ENCODE measurements at places on chromosomes 1 and 21.

DNA sequence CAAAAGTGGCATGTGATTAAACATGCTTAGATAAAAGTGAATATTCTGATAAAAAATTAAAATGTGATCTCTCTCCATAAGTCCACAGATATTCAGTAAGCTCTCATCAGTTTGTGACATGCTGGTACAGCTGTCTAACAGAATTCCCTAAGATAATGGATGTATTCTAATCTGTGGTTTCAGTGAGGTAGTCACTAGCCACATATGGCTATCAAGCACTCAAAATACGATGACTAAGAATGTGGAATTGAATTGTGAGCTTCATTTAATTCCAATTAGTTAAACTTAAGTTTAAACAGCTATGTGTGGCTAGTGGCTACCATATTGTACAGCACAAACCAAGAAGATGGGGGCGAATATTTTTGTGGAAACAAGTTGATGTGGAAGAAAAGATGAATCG is 4.1 kb upstream of the REG4 start:
- DNase-seq: no peak

GRCh38 chr1:198927129-198927528 is 288.3 kb downstream of the PTPRC start:
- no peak for DNase-seq

GRCh38 chr1:64112281-64112680 is 91.1 kb upstream of the UBE2U start:
- no peak for DNase-seq

DNA sequence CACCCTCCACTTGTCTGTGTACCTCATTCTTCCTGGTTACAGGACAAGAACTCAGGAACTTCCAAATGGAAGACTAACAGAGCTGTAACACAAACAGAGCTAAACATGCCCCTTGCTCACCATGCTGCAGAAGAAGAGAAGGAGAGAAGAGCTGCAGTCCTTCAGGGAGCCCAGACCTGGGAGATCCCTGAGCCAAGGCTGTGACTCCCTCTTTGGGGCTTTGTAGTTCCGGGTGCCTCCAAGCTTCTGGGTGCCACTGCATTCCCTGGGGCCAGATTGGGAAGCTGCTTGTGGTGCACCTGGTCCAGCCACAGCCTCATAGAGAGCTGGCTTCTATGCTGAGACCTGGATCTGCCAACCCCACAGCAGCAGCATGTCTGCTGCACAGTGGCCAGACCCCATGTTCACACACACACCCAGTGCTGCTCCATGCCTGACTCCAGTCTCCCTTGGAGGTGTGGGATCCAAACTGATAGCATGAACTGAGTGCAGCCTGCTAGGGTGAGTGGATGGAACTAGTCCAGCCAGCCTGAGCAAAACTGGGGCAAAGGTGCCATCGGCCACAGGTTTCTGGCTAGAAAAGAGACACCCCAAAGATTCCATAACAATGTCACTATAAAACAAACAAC is 263.0 kb upstream of the NRIP1 start:
- no peak for DNase-seq

DNA sequence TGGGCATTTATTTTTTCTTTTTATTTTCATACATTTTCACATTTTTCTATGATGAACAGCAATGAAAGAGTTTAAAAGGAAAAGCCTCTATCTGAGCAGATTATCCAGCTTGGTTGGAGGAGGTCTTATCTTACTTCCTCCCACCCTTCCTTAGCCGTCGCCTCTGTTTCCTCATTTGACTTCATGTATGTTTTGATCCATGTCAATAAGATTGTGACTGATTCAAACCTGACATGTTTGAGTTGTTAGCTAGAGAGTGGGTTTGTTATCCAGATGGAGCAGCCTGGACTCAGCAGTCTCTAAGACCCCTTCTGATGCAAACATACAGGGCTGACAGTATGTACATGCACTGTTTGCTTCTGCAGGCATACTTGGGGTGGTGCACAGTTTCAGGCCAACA is 31.2 kb downstream of the MACO1 start:
- no peak for DNase-seq

GRCh38 chr1:115312742-115313141 is 25.3 kb downstream of the NGF start:
- no peak for DNase-seq

DNA sequence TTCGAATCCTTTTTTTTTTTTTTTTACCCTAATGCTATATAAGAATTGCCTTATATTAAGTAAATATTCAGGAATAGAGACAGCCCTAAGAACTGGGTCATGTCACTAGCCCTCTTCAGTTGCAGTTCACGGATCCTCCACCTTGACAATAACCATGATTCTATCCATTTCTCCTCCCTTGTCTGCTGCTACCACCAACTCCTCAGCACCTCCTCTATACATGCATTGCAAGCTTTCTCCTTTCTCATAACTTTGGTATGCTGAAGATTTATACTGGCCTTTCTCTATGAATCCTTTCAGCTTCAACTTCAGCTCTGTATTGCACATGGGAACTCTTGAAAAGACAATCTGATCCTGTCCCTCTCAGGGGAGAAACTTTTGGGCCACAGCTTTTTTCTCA is 14.3 kb upstream of the DR1 start:
- DNase-seq: no peak

GRCh38 chr1:204882479-204882878 is 11.8 kb downstream of the NFASC start:
- no peak for DNase-seq

DNA sequence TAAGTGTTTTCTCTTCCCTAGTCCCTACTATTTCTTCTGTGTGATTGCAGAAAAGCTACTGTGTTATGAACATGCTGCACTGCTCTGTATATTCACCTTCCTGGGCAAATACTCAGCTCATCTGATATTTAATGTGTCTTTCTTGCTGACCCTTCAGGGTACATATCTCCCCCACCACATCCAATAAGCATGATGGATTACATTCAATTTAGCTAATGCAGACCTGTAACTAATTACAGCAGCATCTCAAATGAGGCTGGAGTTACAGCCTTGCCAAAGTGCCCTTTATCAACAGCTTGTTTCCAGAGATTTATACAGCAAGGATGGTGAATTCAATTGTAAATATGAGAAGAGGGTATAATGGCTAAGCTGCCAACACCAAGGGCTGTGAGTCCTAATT is 144.0 kb downstream of the KCNH1 start:
- no peak for DNase-seq

GRCh38 chr21:39313042-39313570 is 326 bp downstream of the BRWD1 start:
- DNase-seq: no peak

DNA sequence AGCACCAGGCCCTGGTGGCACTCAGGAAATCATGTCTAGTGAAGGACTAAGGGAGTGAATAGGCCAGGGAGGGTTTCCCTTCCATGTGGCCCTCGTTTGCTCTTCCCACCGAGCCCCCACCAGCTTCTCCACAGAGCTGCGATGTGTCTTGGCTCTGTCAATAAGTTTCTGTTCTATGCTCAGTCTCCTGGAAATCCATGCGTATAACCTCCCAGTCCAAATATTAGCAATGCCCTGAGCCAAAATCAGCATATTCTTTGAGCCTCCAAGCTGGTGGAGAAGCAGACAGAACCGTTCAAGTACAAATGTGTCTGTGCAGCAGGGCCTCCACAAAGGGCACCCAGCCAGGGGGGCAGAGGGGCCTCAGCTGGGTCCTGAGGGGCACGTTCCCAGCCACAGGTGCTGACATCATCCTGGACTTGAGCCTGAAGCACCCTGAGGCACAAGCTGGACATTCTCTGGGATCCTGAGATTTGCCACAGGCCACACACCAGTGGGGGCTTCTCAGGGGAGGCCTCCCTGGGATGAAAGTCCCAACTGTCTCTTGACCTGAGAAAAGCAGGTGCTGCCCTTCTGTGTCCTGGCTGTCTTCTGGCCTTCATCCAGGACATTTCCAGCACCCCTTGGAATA is 350.5 kb upstream of the VAMP3 start:
- no peak for DNase-seq

DNA sequence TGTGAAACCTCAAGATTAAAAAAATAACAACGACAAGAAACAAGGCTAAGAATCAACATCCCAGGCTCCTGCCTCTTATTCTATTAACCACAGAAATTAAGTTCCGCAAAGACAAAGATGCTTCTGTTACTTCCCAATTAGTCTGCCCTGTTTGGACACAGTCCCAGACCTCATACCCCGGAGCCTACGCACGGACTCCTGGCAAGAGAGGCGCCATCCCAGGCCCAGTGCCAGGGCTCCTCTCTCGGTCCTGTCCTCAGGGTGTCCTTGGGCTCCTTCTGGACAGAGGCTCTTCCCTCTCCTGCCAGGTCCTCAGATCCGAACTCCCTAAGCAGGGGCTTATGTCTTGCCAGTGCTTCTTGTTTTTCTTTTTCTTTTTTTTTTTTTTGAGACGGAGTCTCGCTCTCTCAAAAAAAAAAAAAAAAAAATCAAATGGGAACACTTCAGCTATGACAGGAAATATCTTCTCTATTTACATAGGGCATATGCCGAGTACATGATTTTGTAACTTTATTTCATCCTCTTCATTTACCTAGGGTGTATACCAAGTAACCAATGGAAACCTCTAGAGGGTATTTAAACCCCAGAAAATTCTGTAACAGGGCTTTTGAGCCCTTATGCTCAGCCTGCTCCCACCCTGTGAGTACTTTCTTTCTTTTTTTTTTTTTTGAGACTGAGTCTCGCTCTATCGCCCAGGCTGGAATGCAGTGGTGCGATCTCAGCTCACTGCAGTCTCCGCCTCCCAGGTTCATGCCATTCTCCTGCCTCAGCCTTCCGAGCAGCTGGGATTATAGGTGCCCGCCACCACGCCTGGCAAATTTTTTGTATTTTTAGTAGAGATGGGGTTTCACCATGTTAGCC is 11.7 kb upstream of the ENO1 start:
- DNase-seq: no peak

- DNase-seq: no peak
These were observed 9.5 kb upstream of the BLACAT1 start for GRCh38 chr1:205465392-205465791.

- DNase-seq: peak; percentile 74
These were observed 660 bp downstream of the GCLM start for GRCh38 chr1:93908394-93909145.

- no peak for DNase-seq
These were observed 132.7 kb downstream of the DMRTB1 start for GRCh38 chr1:53591924-53592323.

DNA sequence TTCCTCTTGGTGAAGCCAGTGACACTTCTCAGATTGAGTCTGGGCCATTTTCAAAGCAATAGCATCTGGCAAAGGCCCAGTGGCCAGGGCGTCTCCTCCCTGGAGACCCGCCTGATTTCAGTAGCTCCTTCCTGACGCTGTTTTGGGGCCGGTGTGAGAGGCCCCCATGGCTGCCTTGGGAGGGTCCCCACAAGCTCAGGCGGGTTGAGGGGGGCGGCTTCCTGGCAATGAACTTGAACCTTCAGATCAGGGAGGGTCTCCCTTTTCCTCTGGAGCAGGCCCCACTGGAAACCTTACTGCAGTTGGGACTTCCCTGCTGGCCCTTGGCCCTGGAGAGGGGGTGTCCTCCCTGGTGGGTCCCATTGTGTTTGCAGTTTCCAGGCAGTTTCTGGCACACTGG is 121.2 kb downstream of the CRYAA start:
- no peak for DNase-seq

DNA sequence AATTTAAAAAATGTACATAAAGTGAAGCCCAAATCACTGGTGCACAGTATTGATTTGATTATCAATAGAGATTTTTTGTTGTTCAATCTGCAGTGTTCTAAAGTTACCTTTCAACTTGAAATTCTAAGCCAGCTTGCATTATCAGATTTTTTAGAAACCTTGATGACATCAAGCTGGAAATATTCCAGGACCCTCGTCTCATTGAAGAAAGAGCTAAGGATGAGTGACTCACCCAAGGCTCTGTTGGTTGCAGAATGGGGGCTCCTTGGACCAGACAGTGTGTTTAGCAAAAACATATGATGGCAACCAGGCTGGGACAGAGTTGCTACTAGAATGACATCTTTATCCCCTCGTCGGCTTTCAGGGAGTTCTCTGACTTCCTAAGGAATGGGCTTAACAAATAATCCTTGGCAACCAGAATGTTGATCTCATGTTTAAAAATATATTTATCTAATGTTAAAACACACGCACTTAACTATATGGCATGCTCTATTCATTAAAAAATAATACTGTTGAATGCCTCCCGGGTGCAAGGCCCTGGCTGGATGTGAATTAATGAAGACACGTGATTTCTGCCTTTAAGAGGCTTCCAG is 79.7 kb downstream of the RUNX3 start:
- no peak for DNase-seq

- DNase-seq: no peak
These were observed 320.4 kb downstream of the RWDD3 start for GRCh38 chr1:95554408-95554807.

DNA sequence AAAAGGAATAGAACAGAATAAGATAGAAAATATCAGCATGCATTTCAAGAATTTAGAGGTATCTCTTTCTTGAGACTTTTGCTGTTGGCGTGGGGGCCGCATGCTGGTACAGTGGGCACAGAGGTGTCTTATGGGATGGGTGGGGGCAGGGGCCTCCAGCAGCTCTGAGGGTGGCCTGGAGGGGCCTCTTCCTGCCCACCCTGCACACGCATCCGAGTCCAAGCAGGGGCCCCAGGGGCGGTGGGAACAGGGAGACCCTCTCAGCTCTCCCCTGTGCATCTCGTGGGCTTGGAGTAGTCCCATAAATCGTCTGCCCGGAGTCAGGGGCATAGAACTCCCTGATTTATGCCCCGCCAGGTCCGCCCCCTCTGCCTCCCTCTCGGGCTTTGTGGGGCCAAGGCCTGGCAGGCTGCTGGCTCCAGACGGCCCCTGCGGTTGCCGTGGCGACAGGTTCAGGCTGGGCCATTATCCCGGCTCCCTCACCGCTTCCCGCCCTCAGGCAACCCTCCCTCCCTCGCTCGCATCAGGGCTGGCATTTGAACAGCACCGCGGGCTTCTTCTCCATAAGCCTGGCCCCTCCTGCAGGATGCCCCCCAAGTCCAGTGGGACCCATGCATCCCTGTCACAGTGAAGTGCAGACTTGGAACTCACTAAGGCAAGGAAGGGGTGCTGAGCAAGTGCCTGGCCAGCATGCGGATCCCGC is 133.2 kb upstream of the ZBTB40 start:
- peak; percentile 16 for DNase-seq

DNA sequence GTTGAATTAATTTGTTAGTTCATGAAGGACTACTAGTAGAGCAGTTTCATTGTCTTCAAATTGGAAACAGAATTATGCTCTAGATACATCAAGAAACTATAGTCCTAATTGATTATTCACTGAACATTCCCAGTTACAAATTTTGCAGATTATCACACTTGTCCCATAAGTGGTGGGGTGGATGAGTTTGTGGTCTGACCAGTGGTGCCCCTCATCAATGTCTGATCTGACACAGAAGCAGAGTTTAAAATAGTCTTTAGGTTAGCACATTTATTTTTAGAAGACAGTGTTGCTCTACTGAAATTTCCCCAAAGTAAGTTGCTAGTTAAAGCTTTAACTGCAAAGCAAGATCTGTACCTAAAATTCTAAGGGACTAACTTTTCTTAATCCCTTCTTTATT is 42.9 kb downstream of the INKA2 start:
- no peak for DNase-seq

GRCh38 chr1:16073490-16074119 is at the start of gene FAM131C:
Gene FAM131C, minus strand, starts transcription at chr1:16073651. Its CDS starts 209 bp downstream, at chr1:16073442.
- no peak for DNase-seq

- DNase-seq: no peak
These were observed 13.0 kb upstream of the ARHGEF16 start for GRCh38 chr1:3441410-3441847.

Data from liver (tissue), 10 donors.